ENCODE measurements at places on chromosomes 16 and 17.
A peak's percentile ranks its signal among the peaks of the same experiment; 100 is the strongest.

GRCh38 chr16:69619514-69619913, 53.7 kb downstream of the NFAT5 start:
- DNase-seq = no peak

DNA sequence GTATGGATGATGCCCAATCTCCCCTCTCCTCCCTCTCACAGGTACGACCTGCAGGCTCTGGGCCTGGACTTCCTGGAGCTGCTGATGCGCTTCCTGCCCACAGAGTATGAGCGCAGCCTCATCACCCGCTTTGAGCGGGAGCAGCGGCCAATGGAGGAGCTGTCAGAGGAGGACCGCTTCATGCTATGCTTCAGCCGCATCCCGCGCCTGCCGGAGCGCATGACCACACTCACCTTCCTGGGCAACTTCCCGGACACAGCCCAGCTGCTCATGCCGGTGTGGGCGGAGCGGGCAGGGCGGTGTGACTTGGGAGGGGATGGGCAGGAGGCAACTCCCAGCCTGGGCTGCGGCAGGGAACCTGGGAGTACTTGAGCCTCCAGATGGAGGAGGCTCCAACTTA, 18.1 kb downstream of the SPATA32 start:
- DNase-seq = no peak

DNA sequence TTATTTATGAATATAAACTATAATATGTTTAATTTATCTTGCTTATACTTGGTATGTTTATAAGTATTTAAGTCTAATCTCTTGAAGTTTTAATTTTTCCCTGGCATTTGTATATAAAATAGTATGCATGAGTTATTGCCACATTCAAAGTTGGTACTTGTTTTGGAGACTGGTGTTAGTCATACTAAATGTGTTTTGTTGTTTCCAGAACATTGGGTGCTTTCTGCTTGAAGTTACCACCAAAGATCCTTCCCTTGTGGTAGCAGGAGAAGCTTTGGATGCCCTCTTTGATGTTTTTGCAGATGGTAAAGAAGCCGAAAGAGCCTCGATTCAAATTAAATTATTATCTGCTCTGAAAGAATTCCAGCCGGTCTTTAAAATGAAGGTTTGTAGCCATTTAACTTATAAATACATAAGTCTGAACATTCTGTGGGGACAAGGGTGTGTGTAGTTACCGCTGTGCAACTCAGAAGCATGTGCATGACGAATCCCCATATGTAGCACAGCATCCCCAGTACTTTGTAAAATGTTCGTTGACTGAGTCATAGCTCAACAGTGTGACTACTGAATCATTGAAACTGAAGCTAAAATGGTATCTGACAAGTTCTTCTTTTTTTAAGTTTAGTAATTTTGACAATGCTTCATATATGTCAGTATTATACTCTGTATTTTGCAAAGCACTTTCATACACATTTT, 36.4 kb downstream of the HEATR3 start:
- no peak for DNase-seq

GRCh38 chr17:17412326-17412725, 64.5 kb upstream of the MED9 start:
- DNase-seq = no peak

DNA sequence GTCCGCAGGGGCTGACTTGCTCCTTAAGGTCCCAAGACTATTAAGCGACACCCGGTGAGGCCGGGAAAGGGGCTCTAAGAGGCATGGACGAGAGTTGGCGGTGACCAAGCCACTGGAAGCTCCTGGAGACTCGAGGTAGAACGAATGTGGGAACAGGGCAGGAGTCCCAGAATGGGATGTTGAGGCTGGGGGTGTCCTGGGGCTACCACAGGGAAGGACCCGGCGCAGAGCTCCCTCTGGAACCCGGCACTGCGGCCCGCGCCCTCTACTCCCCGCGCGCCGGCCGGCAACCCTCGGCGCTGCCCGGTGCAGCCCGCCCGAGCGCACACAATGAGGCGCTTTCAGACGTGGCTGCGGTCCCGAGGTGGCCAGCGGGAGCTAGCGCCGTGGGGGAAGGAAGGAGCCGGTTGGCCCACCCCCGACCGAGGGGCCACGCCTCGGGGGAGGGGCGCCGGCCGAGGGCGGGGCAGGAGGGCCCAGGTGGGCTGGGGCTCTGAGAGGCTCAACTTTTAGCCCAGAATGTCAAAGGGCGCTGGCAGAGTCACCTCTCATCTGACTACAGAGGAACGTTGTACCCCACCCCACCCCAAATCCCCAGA, at the start of gene CHST6:
TSS of gene CHST6 (minus strand) at position 366 of the 599 bp plus-strand sequence. CDS start 15,613 bp downstream, outside the sequence.
- DNase-seq = no peak

- no peak for DNase-seq
Observed at GRCh38 chr16:65062736-65063583, 58.9 kb downstream of the CDH11 start.

DNA sequence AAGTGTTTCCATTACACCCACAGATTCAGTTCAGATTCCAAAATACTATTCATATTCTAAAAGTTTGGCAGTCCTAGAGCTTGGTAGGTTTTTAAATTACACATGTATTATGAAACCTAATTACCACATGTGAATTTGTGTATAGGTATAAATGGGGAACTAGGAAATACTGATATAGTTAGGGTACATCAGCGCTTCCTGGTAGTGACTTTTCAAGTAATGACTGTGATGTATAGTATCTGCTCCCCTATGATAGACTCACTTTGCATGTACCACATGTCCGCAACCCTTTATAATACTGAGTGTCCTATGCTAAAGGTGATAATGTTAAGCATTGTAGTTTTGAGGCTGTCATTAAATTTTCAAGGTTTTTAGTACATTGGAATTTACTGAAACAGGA, 22.9 kb downstream of the CDK12 start:
- no peak for DNase-seq

- DNase-seq = peak; percentile 58
Observed at GRCh38 chr17:17205368-17206123, 587 bp downstream of the PLD6 start.

DNA sequence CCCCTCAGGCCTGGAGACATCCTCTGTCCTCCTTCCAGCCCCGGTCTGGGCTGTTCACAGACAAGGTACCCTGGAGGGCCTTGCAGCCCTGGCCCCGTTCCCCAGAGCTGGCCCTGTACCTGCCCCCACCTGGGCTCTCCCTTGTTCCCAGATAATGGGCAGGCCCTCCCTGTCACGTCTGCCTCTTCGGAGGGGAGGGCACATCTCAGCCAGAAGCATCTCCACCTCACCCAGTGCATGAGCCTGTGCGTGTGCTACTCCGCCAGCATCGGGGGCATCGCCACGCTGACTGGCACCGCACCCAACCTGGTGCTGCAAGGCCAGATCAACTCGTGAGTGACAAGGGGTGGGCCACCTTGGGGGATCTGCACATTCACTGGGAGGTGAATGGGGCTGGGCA, 14.9 kb upstream of the FOXN1 start:
- DNase-seq = no peak

DNA sequence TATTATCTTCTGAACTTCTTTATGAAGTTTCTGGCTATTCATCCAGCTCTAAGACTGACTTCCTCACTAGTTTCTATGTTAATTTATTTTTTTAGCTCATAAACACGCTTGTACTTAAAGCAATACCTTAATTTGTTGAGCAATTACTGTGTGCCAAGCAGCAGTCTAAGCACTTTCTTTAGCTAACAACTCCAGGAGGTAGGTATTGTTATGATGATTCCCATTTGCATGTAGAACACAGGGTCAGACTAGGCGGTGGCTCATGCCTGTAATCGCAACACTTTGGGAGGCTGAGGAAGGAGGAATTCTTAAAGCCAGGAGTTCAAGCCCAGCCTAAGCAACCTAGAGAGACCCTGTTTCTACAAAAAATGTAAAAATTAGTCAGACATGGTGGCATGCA, 19.8 kb downstream of the DNAH3 start:
- no peak for DNase-seq

- no peak for DNase-seq
Observed at GRCh38 chr16:25109643-25110042, 1.9 kb upstream of the LCMT1 start.

- no peak for DNase-seq
Observed at GRCh38 chr16:476039-476438, 50.6 kb downstream of the RAB11FIP3 start.

- DNase-seq = no peak
Observed at GRCh38 chr17:31321966-31322365, 544 bp upstream of the EVI2A start.

GRCh38 chr16:23008041-23008440, 141.2 kb downstream of the USP31 start:
- DNase-seq = no peak

- no peak for DNase-seq
Observed at GRCh38 chr17:40532520-40533253, 31.3 kb upstream of the TNS4 start.

DNA sequence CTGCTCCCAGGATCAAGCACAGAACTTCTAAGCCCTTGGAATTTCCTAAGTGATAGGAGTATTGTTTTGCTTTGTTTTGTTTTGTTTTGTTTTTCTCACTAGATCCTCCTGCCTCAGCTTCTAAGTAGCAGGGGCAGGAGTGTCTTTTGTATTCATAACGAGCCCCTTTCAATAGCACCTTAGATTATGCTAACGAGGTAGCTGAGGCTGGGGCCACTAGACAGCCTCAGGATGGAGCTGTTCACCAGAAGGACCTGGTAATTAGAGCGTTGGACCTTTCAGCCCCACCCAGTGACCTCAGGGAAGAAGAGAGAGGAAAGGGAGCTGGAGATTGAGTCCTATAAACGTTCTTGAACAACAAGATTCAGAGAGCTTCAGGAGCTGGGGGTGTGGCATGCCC, 43.6 kb downstream of the IKZF3 start:
- DNase-seq = no peak

DNA sequence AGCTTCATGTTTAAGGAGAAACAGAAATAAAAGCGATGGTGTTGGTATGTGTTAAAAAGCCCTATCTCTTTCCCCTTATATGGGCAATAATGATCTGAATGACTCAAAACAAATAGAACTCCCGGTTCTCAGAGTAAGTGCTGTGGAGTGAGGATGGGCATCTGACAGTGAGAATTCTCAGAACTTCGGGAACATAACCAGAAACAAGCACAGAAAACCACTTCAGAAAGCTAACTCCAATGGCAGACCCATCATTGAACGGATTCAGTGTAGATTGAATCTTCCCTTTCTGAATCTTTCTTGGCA, 67.2 kb downstream of the CDH8 start:
- DNase-seq = no peak

DNA sequence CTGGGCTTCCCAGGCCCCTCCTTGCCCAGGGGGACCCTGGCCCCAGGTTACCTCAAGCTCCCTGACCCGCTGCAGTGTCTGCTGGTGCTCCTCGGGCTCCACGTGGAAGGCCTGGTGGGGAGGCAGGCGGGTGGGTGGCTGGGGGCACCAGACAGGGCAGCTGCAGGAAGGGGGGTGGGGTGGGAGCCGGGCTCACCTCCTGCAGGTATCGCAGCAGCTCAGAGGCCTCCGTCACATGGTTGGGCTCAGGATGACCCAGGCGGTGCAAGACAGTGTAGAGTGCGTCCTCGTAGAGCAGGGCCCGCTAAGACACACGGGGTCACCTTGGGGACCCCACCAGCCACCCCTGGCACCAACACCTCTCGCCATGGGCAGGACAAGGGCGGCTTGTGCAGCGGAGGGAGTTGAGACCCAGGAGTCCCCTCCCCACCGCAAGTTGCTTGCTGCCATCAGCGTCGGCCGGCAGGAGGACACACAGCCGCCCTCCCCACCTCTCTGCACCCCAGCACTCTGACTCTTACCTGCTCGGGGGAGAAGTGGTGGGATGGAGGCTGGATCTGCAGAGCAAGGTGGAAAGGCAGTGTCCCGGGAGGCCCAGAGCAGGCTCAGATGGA, 1.1 kb downstream of the UNC13D start:
- no peak for DNase-seq

GRCh38 chr16:397135-397661, at the start of gene NME4:
TSS of gene NME4 (plus strand) at chr16:397199. CDS start at chr16:397223, 24 bp downstream.
- DNase-seq = no peak

DNA sequence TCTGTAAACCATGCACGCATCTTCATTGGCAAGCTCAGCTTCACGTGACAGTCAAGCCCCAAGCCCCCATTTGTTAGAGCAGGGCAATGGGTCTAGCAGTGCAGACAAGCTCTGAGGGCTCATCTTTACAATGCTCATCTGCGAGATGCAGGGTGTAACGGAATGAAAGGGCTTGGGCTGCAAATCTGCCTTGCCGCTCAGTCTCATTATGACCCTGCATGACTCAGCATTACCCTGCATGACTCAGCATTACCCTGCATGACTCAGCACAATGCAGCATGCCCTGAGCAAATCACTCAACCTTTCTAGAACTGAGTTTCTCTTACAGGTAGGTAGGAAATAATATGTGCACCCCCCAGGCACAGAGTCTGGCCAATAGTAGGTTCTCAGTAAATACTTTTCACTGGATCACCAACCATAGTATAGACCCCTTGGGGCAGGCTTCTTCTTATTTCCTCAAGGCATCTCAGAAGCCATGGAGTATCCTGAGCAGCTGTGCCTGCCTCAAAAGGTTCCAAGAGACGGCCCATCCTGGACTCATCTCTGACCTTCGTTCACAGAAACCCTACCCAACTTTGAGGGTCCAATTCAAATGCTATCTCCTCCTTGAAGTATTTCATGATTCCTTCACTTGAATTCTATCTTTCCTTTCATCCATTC, 391.3 kb upstream of the CDH5 start:
- no peak for DNase-seq

- DNase-seq = no peak
Observed at GRCh38 chr16:55900616-55901393, 25.6 kb upstream of the CES5A start.

DNA sequence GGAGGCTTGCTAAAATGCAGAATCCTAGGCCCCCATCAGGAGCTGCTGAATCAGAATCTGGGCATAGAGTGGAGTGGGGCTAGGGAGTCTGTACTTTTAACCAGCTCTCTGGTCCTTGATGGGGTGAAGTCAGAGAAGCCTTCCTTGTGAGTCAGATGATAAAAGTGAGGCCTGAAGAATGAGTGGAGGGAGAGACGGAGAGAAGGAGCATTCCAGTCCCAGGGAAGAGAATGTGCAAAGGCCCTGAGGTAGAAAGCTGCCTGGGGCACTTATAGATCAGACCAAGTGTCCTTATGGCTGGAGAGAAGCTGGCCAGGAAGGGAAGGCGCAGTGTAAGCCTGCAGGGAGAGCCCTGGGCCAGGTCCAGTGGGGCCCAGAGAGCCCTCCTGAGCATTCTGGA, 235.1 kb upstream of the NLRP1 start:
- DNase-seq = no peak

DNA sequence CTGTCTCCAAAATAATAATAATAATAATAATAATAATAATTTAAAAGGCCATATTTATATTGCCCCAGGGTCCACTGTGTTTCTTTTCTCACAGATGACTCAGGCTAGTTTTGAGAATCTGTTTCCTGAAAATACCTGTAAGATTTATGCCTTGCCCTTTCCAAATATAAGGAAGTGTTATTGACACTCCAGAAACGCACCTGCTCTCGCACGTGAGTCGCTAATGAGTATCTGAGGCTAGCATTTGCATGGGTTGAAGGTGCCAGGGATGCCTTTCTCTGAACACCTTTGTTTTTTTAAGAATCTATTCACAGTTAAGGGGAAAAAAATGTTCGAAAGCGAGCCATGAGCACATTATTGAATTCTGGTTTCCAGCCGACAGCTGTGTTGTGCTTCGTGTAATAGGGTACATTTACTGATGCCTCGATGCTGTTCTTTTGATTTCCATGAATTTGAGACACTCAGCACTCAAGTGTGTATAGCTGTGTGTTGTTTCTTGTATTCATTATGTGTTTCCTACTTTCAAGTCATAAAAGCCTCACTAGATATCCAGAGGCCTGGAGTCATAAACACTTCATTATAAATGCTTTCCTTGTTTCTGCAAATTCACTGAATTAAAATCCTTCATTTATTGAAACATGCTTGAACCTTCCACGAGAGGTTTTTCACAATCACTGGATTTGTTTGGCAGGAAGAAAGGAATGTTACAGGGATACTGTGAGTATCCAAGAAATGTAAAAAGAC, 45.0 kb upstream of the NOL11 start:
- DNase-seq = no peak

GRCh38 chr17:64133546-64134215, 3.7 kb upstream of the ERN1 start:
- DNase-seq = no peak

All from stimulated activated CD4-positive, alpha-beta T cell treated with anti-CD3 and anti-CD28 coated beads, Interleukin-1b, Interleukin-23, amount 100 ng/mL, for 24 hours (primary cell).